ENCODE measurements at places on chromosomes 2 and 18.

GRCh38 chr2:172429301-172429968 is 2.0 kb downstream of the ITGA6 start:
- DNase-seq: no peak

DNA sequence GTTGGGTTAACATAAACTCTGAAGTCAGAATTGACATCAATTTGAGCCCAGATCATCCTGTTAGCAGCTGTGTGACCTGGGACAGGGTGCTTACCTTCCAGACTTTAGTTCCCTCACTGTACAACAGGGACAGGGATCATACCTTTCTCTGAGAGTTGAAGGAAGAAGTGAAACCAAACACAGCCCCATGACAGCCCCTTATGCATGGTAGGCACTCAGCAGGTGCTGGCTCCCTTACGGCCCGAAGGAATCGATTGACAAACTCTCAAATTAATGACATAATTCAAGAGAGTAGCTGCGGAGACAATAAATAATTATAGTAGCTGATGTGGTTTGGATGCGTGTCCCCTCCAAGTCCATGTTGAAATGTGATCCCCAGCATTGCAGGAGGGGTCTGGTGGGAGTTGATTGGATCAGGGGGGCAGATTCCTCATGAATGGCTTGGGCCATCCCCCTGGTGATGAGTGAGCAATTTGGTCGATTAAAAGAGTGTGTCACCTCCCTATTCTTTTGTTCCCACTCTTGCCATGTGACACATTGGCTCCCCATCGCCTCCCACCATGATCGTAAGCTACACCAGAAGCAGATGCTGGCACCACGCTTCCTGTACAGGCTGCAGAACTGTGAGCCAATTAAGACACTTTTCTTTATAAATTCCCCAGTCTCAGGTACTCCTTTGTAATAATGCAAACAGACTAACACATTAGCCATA is 72.4 kb downstream of the ODC1 start:
- DNase-seq: no peak

DNA sequence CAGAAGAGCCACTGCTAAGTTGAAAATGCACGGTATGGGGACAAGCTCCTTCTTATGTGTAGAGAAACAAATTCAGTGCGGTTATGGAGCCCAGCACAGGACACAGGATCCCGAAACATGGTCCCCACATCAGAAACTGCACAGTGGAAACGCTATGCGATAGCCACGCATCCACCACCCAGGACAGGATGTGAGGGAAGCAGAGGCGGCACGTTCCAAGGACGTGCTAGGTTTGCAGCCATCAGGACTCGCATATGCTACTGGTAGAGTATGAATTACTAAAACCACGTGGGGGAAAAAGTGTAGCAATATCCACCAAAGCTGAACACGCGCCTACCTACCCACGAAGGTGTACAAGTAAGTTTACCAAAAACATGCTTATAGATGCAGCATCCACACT is 34.7 kb upstream of the SNTG2 start:
- DNase-seq: no peak

GRCh38 chr2:226793646-226794045 is 6.0 kb downstream of the IRS1 start:
- DNase-seq: no peak

DNA sequence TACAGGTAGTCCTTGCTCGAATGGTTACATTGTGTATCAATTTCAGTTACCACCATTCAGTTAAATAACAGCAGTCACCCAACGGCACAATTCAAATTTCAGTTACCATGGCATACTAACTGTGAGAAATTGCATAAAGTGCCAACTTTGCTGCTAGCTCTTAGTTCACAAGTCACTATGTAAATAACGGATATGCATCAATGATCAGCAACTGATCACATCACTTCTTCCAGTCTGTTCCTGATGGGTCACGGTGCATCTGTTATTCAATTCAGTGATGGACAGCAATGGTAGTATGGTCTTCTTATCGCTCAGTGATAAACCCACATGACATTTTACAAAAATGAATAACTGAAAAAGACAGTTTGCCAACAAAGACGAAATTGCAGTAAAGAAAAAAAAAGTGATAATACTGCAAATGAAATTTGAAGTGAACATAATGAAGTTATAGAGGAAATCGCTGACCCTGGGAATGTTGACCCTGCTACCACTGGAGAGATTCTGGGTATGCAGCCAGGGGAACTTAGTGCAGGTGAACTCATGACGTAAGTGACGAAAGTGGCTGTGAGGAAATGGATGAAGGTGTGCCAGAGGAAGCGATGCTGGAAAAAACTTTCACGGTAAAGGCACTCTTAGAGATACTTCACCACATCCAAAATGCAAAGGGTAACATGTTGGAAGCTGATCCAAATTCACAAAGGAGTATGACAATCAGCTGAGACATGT is 25.9 kb upstream of the RAPGEF4 start:
- DNase-seq: no peak

DNA sequence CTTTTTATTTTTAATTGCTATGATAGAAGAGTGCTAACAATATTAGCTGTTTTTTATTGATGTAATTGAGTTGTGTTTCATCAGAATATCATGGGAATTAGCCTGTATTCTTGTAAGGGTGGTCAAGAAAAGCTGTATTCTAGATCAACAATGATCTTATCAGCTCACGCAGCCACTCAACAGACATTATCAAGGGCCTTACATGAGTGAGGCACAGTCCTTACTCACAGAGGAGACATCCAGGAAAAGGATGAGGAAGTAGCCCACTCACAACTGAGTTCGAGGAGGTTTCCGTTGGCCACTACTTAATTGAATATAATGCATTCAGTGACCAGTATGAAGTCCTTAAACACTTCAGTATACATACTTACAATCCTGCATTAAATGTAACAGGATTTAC is 152.5 kb downstream of the AFF3 start:
- DNase-seq: no peak

DNA sequence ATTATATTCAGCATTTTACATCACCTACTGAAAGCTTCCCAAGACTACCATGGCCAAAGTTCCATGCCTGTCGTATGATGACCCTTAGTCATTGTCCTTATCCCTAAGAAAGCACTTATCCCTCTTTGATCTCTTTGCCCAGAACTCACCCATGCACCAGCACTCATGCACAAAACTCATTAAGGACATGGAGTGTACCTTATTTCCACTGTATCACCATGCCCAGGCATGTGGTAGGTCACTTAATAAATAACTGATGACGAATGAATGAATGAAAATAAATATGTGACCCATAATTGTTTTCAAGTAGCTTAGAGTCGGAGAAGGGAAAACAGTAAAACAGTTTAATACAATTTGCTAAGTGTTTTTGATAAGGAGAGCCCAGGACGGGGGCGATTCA is 220.1 kb downstream of the IKZF2 start:
- no peak for DNase-seq

GRCh38 chr2:8821276-8822217 is 15.9 kb downstream of the KIDINS220 start:
- DNase-seq: peak; percentile 66

DNA sequence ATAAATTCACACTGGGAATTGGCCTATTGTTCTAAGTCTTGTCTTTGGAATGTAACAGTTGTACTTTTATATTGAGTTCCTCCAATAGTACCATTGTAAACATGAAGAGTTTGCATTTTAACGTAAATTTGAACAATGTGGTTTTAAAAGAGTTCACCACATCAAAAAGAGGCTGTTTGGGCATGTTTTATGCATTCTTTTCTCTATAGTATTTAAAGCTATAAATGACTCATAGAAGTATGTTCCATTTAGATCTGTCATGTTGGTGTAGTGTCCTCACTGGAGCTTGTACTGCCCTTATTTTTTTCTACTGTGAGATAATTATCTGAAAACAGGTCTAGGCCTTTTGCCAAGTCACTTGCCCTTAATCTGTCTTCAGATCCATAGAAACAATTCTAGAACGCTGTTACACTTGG is 141.9 kb downstream of the RHBDD1 start:
- no peak for DNase-seq

DNA sequence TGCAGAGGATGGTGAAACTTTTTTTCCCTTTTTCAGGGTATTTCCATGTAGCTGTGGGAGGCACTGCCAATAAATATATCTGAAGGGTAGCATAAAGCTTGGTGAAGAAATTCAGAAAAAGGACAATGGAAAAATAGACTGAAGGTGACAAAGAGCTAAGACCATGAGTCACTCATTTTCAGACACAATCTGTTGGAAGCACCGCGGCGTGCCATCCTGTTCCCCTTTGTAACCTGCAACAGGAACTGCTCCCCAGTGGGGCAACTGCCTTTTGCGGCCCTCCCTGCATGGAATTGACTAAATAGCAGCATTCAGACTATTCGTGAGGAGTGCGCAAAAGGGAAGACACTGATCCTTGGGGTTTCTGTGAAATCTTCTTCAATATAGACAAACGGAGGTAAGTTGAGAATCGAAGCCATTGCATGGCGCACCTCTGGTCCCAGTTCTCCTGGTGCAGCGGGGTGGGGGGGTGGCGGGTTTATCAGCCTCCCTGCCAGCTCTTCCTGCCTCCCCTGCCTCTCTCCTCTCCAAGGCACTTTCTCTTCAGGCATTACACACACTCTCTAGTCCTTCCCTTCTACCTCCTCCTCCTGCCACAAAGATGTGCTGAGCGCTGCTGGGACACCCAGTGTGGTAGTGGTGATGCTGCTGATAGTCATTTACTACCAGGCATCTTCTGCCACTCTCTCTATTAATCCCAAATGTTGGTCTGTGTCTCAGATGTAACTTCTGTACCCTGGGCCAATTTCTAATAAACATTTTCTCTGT is 126.2 kb upstream of the TMEM200C start:
- DNase-seq: no peak

DNA sequence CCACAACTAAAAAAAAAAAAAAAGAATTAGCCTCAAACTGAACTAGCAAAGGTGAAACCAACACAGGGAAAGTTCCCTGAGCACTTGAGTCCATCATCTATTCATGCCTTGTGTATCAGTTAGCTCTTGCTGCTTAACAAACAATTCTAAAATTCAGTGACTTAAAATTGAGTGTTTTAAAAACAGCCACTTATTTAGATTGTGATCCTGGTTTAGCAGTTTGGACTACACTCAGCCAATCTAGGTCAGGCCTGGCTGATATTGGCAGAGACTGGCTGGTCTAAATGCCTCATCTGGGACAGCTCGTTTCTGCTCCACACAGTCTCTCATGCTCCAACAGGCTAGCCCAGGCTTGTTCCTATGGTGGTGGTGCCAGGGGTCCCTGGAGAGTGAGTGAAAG is 247.9 kb downstream of the ATAD2B start:
- peak; percentile 14 for DNase-seq

DNA sequence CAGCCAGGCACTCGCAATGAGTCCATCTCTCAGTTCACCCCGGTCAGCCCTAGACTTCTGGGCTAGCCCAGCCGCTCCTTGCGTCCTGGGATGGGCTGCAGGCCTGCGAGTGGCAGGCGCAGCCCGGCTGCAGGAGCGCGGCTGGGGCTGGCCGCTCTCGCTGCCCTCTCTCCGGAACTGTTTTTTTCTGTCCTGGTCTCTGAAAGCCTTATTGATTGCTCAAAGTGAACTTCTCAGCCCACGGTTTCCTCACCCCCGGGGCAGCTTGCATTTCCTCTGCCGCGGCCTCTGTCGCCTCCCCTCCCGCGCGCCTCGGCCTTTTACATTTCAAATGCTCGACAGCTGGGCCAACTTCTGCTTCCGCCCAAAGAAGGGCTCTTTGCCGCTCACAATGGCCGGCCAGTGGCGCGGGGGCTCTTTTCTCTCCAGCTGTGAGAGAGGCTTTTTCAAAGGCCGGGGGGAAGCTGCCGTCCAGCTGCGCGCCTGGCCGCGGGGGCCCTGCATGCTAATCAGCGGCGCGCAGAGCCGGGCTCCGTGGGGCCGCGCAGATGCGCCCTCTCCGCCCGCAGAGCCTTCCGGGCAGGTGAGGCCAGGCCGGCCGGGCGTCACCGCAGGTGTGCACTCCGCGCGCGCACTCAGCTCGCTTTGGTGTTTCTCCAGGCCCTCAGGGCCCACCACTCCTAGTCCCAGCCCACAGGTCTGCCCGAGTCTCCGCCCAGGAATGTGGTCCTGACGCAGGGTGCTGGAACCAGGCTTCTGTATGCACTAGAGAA is 513.8 kb downstream of the RNF144A start:
- DNase-seq: no peak

DNA sequence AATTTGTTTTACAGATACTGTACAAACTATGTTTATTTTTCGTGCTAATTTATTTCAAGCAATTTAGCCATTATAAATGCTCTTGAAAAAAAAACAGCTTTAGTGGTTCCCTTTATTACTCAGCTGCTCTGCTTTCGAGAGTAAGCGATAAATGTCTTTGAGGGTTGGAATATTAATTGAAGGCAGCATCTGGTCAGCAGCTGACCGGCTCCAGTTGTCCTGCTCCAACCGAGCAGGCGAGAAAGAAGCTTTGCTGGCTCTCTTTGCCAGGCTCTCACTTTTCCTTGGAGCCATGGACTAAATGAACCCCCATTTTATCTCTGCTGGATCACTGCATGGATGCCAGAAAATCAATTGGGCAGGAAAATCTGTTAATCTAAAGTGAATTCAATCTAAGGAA is 147.4 kb downstream of the LNPK start:
- no peak for DNase-seq

DNA sequence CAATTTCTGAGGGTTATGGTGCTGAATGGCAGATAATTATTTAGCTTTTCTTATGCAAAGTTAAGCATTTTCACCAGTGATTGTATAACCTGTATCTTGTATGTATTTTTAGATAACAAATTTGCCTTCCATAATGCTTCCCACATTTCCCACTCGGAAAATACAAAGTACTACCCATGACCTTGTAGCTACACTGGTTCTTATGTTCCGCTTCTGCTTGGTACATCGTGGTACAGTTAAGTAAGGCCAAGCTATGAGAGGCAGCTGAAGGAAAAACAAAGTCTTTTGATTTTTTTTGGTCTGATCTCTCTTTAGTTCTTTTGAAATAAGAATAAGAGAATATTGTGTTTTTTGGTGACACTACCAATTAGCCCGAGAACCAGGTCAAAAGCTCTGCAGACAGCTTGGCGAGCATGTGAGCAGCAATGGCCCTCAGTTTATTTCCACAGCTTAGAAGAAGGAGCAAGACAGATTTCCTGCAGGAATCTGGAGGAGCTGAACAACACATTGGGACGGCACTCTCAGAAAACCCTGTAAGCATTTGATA is 26.8 kb downstream of the SH3YL1 start:
- DNase-seq: no peak

- DNase-seq: no peak
These were observed 7.6 kb downstream of the MAB21L4 start for GRCh38 chr2:240888130-240888889.

- DNase-seq: no peak
These were observed 130.0 kb downstream of the EPHA4 start for GRCh38 chr2:221442128-221442527.

DNA sequence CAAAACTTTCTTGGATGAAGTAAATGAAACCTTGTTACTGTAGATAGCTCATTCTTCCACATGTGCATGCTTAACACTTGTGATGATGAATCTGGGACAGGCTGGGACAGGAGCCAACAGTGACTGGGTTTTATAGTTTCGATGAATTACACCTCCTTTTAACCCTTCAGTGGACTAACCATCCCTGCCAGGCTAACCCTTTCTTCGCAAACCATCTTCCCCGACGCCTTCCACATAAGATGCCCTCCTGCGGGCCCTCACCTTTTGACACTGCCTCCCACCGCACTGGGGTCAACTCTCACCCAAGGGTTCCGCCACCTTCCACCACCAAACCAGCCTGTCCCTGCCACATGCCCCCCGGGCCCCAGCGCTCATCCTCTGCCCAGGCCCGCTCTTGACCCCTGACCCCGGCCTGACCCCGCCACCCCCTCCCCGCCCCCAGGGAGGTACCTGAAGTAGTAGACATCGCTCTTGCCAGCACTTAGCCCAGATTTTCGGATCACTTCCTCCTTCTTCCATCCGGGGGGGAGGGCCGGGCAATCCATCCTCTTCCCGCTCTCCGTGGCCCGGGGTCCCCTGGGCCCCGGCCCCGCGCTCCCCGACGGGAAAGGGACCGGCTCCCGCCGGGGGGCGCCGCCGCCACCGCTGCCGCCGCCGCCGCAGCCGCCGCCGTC is 764 bp downstream of the MBD2 start:
- peak; percentile 90 for DNase-seq

All from stromal cell of bone marrow (primary cell).